ENCODE measurements at places on chromosomes 7 and 10.
A peak's percentile ranks its signal among the peaks of the same experiment; 100 is the strongest.

- DNase-seq: no peak
Measured at GRCh38 chr7:103781409-103781808, 208.0 kb downstream of the RELN start.

GRCh38 chr7:153245809-153246208 lies 486.3 kb downstream of the ACTR3B start:
- DNase-seq: no peak

DNA sequence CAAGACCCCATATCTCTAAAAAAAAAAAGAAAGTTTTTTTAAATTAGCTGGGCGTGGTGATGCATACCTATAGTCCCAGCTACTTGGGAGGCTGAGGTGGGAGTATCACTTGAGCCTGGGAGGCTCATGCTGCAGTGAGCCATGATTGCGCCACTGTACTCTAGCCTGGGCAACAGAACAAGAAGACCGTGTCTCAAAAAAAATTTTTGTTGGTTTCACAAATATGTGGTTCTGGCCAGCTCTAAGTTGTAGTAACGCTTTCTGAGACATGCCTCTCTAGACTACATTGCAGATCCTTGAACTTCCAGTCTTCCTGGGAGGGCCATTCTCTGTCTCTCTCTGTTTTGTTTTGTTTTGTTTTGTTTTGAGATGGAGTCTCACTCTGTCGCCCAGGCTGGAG lies 24.6 kb upstream of the RHBDD2 start:
- peak; percentile 35 for DNase-seq

- DNase-seq: no peak
Measured at GRCh38 chr7:26441002-26441521, 149.4 kb downstream of the SNX10 start.

GRCh38 chr7:128366986-128367385 lies 5.5 kb upstream of the PRRT4 start:
- no peak for DNase-seq

GRCh38 chr10:60414877-60415585 lies 25.4 kb upstream of the ANK3 start:
- peak; percentile 92 for DNase-seq

- no peak for DNase-seq
Measured at GRCh38 chr7:116978006-116978405, 24.7 kb downstream of the ST7 start.

Measured in fibroblast of skin of right quadriceps (primary cell).